ENCODE measurements at places on chromosomes 7 and 10. TPM values are rescaled to one million over a fixed set of nuclear protein-coding genes. Genes with fewer than 3 reads are reported as not detected.

DNA sequence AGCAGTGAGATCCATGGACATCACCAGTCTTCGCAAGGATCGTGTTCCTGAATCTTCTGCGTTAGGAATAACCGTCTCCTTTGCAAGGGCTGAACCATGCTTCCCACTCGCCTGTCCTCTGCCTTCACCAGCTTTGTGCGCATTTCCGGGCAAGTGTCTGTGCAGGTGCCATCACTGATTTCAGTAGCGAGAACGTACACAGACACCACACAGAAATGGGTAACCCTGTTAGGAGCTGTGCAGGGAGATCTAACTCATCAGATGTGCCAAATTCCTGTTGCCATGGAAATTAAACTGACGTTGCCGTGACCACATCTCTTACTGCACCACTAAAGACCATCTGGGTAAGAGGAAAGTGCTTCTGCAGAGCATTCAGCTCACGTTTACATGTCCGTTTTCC, 146.3 kb downstream of the DIP2C start:
- no peaks in the 10 kb centered on the region for H3K27me3 ChIP-seq
- no peak for DNase-seq
- H3K4me3 ChIP-seq: no peak overlapping the region
- no peaks in the 10 kb centered on the region for H3K4me1 ChIP-seq
- no peaks in the 10 kb centered on the region for H3K36me3 ChIP-seq
- H3K27ac ChIP-seq: no peak overlapping the region

DNA sequence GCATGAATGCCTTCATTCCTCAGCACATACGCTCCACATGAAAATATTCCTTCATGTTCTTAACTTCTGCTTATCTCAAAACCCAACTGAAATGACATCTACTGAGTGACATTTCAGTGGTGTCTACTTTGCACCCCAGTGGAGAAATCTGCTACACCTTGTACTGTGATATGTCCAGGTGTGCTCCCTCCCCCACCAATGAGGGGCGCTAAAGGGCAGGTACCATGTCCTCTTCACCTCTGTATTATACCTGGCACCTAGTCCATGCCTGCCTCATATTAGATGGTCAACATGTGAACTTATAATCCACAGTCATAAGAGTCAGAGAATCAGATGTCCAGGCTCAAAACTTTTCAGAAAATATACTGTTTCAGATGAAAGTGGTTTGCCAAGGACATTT, 2.1 kb downstream of the PAXIP1 start:
- peaks cover 19% of the 10 kb centered on the region for H3K4me1 ChIP-seq
- no peak overlapping the region for H3K4me3 ChIP-seq
- H3K27me3 ChIP-seq: no peaks in the 10 kb centered on the region
- no peak overlapping the region for H3K27ac ChIP-seq
- peaks cover 27% of the 10 kb centered on the region for H3K36me3 ChIP-seq

DNA sequence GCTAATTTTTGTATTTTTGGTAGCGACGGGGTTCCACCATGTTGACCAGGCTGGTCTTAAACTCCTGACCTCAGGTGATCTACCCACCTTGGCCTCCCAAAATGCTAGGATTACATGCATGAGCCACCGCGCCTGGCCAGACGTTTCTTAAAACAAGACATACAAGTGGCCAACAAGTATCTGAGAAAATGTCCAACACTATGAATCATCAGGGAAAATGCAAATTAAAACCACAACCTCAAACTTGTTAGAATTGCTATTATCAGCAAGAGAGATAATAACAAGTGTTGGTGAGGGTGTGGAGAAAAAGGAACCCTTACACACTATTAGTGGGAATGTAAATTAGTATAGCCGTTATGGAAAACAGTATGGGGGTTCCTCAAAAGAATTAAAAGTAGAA, 148.6 kb downstream of the SUGCT start:
- H3K4me3 ChIP-seq: no peak overlapping the region
- H3K27ac ChIP-seq: no peak overlapping the region
- H3K27me3 ChIP-seq: no peaks in the 10 kb centered on the region
- H3K36me3 ChIP-seq: no peaks in the 10 kb centered on the region

Gene HABP2
- not detected for total RNA-seq

DNA sequence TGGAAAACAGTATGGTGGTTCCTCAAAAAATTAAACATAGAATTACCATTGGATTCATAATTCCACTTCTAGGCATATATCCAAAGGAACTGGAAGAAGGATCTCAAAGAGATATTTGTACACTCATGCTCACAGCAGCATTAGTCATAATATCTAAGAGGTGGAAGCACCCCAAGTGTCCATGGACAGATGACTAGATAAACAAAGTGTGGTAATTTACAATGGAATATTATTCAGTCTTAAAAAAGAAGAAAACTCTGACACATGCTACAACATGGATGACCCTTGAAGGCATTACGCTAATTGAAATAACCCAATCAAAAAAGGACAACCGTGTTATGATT, 594.2 kb downstream of the KCNMA1 start:
- peaks cover 7% of the 10 kb centered on the region for H3K4me1 ChIP-seq
- H3K36me3 ChIP-seq: no peaks in the 10 kb centered on the region
- H3K27me3 ChIP-seq: no peaks in the 10 kb centered on the region
- DNase-seq: no peak
- no peak overlapping the region for H3K4me3 ChIP-seq
- H3K27ac ChIP-seq: no peak overlapping the region

Gene INMT
- not detected for total RNA-seq

Gene HOXA10
- 0.35 TPM for total RNA-seq

Gene CLRN3
- total RNA-seq: not detected

GRCh38 chr7:151245360-151246101, 3.0 kb downstream of the SMARCD3 start:
- peaks cover 13% of the 10 kb centered on the region for H3K27me3 ChIP-seq
- H3K4me1 ChIP-seq: peaks cover 52% of the 10 kb centered on the region
- H3K4me3 ChIP-seq: no peak overlapping the region
- no peak overlapping the region for H3K27ac ChIP-seq
- DNase-seq: peak; percentile 66
- H3K36me3 ChIP-seq: no peaks in the 10 kb centered on the region

Data from CD4-positive, CD25-positive, alpha-beta regulatory T cell (primary cell).